ENCODE measurements at places on chromosomes 13 and 19.

GRCh38 chr19:45769821-45770191, 754 bp upstream of the SIX5 start:
- DNase-seq: no peak

DNA sequence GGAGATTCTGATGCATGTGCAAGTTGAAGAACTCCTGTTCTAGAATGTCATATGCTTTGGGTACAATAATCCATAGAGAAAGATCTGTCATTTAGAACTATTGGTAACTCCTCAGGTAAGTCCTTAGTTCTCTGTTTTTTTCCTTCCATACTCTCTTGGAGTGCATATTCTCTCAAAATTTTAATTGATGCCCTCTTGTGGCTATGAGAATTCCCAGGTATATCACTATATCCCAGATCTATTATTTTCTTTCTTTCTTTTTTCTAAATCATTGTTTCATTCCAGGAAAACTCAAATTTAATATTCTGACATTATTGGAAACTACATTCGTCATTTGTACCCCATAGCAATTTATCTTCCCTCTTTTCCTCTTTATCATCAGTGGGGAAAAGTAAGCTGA, 485.4 kb downstream of the KLF5 start:
- no peak for DNase-seq

DNA sequence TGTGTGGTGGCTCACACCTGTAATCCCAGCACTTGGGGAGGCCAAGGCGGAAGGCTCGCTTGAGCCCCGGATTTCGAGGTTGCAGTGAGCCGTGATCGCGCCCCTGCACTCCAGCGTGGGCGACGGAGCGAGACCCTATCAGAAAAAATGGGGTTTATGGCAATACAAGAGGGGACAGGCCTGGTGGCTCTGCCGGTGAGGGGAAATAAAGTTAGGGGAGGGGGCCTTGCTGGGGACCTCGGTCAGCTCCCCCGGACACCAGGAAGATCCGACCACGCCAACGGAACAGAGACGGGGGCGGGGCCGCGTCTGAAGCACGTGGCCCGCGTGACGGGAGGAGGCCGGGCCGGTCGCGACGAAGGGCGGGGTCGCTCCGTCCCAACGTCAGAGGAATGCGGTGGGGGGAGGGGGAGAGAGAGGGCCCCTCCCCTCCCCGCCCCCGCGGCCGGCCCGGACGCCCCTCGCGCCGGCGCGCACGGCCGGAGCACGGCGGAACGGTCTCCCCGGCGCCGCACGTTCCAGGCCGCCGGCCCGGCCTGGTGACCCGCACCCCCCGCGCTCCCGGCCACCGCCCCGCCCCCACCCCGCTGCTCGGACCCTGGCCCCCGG, 1.9 kb upstream of the HNRNPL start:
- DNase-seq: peak; percentile 98

- no peak for DNase-seq
Measured at GRCh38 chr13:110562696-110563462, 1.4 kb upstream of the RAB20 start.

GRCh38 chr19:5753743-5754142, 30.8 kb downstream of the PRR22 start:
- no peak for DNase-seq

DNA sequence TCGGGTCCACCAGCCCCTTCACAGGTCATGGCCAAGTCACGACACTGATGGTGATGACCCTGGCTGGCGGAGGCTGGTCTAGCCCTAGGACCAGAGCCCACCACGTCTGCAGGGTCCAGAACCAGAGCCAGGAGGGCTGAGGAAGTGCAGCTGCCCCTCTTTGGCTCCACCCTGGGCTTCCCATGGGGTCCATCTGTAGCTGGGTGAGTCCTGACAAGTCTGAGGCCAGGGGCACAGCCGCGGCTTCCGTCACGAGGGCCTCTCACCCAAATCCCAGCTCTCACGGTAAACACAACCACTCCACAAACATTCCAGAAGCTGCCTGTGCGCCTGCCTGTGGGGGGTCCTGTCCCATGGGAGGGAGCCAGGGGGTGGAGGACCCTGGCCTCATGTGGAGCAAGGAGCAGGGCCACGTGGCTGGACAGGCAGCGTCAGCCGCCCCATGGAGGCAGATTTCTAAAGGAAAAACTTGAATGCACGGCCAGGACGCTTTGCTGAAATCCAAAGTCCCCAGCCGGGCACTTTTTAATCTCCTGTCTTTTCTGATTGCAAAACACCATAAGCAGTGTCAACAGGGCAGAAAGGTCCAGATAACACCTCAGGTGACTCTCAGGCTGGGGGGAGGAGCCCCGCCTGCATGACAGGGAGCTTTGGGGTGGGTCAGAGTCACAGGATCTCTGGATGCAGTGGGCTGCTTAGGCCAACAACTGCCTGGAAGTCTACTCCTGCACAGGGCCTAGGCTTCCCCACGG, 29.9 kb downstream of the CEBPG start:
- DNase-seq: peak; percentile 11

DNA sequence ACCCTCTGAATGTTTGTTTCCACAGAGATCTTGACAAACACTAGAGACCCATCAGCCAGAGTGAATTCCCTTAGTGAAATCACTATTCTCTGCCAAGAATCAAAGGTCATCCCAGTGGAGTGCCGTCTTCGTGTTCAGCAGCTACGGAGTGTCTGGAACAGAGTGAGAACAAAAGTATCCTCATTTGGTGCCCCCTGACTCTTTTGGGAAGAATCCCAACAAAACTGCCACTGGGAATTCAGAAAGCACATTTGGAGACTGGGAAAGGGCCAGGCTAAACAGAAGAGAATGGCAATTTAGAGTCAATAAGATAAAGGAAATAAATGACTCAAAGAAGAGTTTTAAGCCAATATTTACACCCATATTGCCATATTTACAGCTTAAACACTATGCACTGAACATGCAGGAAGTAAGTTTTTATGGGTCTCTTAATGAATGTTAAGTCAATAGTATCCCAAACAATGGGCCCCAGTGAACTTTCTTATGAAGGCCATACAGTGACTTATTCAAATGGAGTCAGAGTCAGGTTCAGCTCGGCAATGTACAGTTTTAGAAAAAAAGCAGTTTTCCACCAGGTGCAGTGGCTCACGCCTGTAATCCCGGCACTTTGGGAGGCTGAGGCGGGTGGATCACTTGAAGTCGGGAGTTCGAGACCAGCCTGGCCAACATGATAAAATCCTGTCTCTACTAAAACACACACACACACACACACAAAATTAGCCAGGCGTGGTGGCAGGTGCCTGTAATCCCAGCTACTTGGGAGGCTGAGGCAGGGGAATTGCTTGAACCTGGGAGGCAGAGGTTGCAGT, 392.6 kb downstream of the KLF5 start:
- DNase-seq: no peak

DNA sequence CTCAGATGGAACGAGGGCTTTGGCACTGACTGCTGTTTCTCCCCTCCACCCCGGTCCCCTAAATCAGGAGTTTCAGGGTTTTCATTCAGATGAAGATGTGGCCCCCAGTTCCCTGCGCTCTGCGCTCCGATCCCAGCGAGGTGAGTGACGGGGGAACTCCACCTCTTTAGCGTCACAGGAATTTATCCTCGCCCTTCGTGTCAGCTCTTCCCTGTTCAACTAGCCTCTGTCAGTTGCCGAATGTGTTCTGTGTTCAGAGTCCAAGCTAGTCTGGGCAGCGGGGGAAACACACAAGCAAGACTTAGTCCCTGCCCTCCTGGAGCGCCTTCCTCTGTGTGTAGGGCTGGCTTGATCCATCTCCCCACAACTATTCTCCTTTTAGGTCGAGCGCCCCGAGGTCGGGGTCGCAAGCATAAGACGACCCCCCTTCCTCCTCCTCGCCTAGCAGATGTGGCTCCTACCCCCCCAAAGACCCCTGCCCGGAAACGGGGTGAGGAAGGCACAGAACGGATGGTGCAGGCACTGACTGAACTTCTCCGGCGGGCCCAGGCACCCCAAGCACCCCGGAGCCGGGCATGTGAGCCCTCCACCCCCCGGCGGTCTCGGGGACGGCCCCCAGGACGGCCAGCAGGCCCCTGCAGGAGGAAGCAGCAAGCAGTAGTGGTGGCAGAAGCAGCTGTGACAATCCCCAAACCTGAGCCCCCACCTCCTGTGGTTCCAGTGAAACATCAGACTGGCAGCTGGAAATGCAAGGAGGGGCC, 1.8 kb downstream of the KMT2B start:
- DNase-seq: no peak

- DNase-seq: no peak
Measured at GRCh38 chr13:80371840-80372509, 31.0 kb upstream of the SPRY2 start.

DNA sequence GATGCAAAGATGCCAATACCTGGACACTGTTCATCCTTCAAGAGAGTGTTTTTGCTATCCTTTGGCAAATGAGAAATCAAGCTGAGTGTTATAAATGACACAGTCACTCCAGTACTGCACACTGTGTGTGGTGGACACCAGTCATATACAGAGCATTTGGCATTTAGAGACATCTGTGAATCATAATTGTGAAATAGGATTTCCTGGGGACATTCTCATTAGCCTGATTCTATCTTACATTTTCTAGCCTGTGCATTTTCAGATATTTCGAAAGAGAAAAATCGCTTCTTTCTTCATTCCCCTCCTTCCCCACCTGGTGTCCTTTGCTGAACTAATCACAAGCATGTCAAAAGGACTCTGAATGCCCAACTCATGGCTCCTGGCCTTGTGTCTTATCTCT, 781.0 kb upstream of the ARGLU1 start:
- no peak for DNase-seq

- DNase-seq: peak; percentile 33
Measured at GRCh38 chr19:56751078-56751489, 79.5 kb upstream of the ZNF835 start.

DNA sequence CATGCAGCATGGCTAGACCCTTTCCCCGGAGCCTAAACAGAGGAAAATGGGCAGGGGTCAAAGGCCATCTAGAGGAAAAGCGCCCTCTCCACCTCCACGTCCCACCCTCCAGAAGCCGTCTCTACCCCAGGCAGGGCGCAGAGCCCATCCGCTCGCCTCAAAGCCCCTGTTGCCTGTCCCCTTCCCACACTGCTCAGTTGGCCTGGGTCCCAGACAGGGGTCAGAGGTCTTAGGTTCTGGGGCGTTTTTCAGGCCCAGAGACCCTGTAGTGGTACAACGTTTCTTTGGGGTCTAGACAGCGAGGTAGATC, 285 bp downstream of the TMEM143 start:
- no peak for DNase-seq

DNA sequence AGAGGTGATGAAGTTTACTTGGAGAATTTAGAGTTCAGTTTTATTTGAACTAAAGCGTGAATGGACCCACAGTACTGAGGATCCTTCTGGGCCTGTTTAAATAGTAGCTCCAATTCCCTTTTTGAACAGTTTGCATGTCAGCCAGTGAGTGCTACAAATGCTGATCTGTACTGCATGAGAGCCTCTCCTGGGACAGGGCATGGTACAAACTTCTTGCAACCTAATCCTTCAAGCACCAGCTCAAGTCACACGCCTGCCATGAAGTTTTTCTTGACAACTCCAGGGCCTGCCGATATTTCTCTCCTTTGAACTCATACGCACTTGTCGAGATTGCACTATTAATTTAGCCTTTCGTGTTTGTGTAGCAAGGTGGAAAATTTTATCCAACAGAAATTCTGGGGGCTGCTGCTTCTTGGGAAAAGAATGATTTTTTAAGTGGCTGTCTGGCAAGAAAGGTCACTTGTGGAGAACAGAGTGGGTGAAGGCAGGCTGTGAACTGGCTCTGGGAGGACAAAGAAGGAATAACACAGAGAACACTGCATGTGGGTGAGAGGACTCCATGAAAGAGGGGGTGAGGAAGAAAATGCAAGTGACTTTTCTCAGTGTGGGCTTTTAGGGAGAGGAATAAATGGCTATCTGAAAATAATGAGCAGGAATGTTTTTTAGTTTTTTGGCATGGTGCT, 192.5 kb downstream of the NDFIP2 start:
- no peak for DNase-seq

DNA sequence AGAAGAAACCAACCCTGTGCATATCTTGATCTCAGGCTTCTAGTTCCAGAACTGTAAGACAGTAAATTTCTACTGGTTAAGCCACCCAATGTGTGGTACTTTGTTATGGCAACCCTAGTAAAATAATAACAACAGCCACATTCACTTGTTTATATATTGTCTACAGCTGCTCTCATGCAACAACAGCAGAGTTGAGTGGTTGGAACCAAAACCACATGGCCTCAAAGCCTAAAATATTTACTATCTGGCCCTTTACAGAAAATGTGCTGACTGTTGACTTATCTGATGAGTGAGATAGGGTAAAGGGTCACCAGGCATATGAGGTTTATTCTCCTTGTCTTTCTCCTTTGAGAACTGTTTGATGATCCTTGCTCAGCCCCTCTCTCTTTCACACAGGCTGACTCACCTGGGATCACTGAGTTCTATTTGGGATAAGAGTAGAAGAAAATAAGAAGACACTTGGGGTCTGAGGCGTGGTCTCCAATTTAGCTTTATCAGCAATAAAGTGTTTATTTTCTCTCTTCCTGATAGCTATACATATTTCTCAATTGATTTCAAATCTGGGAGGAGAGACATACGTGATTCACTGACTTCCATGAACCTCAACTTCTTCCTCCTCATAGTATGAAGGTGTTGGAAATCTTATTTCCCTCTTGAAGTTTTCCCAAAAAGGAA, 227.5 kb upstream of the STARD13 start:
- no peak for DNase-seq

- no peak for DNase-seq
Measured at GRCh38 chr19:3506384-3507340, 551 bp downstream of the FZR1 start.

GRCh38 chr13:94902722-94903407, 190.5 kb upstream of the SOX21 start:
- DNase-seq: no peak

GRCh38 chr19:6568816-6569215, 22.1 kb downstream of the CD70 start:
- no peak for DNase-seq

- no peak for DNase-seq
Measured at GRCh38 chr13:19882231-19882630, 18.8 kb upstream of the ZMYM5 start.

DNA sequence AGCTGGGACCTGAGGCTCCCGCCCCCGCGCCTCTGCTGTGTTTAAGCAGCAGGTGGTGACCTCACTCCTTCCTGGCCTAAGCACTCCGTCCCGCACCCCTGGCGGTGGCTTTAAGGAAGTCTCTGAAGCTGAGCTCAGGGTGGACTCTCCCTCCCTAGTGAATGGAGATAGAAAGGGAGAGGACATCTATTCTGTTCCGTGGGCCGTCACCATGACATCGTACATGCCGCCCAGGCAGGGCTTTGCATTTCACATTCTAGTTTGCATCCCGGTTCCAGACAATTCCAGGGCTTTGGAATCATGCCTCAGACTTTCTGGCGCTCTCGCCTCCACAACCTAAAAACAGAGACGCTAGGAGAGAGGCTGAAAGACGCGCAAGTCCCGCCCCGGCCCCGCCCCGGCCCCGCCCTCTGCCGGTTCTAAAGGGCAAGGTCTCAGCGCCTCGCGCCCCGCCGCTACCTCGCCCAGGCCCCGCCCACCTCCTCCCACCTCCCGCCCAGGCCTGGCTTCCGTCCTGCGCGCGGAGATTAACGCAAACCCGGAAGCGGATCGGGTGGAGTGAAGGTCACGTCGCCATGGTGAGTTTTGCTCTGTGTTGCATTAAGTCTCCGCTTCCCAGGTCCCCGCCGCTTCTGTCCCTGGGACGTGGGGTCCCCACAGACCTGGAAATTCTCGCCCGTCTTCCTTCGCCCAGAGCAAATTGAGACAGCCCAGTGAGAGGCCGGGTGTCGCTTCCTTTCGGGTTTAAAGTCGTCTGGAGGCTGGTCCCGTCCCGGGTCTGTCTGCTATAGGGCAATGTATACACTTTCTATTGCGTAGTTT, at the start of gene ZNF808:
Gene ZNF808, plus strand, starts transcription at position 535 of the 822 bp plus-strand sequence. CDS start 15,617 bp downstream, outside the sequence.
- DNase-seq: peak; percentile 81

- no peak for DNase-seq
Measured at GRCh38 chr13:99926014-99926731, 45.4 kb downstream of the ZIC5 start.

- no peak for DNase-seq
Measured at GRCh38 chr13:112726016-112726767, 36.4 kb downstream of the ATP11A start.
